ENCODE measurements at places on chromosomes 16 and 17.
A peak's percentile ranks its signal among the peaks of the same experiment; 100 is the strongest.

DNA sequence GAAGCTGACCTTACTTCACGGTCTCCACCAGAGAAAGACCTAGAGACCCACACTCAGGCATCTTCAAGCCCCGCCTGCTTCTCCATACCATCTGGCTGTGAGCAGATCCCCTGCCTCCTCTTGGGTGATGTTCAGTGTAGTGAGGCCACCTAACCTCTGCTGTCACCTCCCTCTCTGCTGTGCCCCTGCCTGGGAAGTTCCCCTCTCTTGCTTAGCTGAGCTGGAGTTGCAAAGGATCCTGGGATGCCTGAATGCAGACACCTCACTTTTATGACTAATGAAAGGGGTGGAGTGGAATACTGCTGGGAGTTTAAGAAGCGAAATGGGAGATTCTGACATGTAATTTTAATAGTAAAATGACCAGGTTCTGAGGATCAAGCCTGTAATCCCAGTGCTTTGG, 5.8 kb downstream of the IRX3 start:
- DNase-seq, result peak; percentile 53

- DNase-seq, result no peak
Measured at GRCh38 chr17:57490111-57490845, 234.0 kb downstream of the MSI2 start.

GRCh38 chr17:42989141-42989540, 8.8 kb downstream of the RUNDC1 start:
- no peak for DNase-seq

DNA sequence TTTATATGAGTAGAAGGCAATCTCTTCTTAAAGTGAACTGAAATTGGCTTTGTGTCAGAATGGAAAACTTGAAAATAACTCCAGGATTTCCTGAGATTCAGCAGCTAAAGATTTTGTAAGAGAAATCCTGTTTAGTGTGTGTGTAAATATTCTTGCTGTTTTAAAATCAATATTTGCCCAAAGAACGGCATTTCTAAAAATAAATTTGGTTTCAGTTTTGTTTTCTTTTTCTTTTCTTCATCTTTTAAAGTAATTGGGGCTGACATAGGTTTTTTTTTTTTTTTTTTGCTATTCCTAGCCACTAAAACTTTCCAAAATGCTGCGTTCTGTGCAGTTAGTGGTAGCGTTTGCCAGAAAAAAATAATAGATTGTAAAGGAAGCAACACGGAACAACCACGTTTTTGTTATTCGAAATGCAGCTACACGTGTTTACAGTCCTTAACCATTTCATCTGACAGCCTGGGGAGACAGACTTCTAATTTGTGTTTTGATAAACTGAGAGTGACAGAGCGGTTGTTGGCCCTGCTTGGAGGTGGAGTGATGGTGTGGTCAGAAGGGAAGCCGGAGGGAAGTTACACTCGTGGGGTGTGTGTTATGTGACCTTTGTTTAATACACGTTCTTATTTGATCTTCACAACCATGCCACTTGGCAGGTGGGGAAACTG, 21.6 kb upstream of the SMPD3 start:
- DNase-seq, result no peak

DNA sequence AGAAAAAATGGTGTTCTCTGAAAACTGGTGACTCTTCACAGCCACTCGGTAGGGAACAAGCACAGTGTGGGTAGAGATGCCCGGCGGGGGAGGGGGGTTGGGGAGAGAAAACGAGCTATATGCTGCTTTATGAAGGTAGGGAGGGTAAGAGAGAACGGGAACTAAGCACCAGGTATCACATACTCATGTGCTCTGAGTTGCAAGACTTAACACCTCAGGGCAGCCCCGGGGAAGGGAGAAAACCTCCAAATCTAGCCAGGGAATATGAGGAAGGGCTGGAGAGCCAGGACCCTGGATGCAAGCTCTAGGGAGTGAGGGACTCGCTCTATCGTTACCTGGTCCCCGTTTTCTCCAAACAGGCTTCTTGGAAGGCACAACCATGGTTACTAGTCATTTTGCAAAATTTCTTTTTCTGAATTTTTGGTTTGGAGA, 35.3 kb downstream of the HIC1 start:
- DNase-seq, result no peak

GRCh38 chr16:4160658-4161430, 44.6 kb upstream of the ADCY9 start:
- DNase-seq, result no peak

DNA sequence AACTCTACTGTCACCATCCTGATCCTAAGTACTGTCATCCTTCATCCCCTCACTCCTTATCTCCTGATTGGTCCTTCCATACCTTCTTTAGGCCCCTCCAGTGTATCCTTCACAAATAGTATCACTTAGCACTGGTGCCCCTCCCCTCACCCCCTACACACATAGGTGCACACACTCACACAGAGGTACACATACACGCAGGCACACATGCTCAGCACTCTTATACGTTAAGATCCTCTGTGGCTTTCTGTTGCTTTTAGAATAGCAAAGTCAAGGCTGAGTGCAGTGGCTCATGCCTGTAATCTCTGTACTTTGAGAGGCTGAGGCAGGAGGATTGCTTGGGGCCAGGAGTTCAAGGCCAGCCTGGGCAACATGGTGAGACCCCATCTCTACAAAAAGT, 32.1 kb downstream of the CDRT15 start:
- DNase-seq, result no peak

DNA sequence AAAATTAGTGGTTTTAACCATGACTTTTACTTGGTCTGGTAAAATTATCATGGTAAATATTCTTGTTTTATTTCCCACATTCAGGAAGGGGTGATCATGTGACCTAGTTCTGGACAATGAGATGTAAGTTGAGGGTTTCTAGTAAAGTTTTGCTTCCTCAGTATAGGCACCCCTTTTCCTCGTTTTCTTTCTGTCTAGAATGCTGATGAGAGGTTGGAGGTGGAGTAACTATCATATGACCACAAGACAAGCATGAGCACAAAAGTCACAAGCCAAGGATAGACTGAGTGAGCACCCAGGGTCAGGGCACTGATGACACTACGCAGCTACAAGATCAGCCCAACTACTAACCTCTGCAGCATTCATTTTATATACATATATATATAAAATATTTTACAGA, 53.9 kb downstream of the MYO1D start:
- DNase-seq, result no peak

- DNase-seq, result no peak
Measured at GRCh38 chr16:20807862-20808261, 1.5 kb downstream of the REXO5 start.

- DNase-seq, result no peak
Measured at GRCh38 chr16:52786091-52786490, 239.1 kb upstream of the TOX3 start.

- no peak for DNase-seq
Measured at GRCh38 chr17:16215965-16216316, 607 bp upstream of the NCOR1 start.

GRCh38 chr16:62568926-62569325, 532.7 kb upstream of the CDH8 start:
- DNase-seq, result peak; percentile 41

DNA sequence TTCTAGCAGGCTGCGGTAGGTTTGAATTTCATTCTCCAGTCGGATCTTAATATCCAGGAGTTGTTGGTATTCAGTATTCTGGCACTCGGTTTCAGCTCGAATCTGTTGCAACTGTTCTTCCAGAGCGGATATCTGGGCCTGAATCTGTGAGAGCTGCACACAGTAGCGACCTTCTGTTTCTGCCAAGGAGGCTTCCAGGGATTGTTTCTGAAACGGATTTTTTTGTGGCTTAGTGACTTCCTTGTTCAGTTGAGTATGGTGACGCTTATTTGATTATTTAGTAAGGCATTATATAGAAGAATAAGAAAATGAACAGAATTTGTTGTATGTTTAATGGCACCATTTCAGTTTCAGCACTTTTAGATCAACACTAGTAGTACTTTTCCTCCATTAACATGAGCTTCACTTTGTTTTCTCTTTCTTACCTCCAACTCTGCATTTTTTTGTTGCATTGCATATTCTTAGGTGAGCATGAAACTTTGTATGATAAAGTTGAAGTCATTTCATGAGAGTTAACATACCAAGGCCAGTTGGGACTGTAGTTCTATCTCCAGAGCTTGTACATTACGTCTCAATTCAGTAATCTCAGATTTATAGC, 2.8 kb downstream of the KRT10 start:
- no peak for DNase-seq

- no peak for DNase-seq
Measured at GRCh38 chr16:78485188-78485916, 385.9 kb downstream of the WWOX start.

- DNase-seq, result no peak
Measured at GRCh38 chr17:76438906-76439305, 14.0 kb downstream of the UBE2O start.

DNA sequence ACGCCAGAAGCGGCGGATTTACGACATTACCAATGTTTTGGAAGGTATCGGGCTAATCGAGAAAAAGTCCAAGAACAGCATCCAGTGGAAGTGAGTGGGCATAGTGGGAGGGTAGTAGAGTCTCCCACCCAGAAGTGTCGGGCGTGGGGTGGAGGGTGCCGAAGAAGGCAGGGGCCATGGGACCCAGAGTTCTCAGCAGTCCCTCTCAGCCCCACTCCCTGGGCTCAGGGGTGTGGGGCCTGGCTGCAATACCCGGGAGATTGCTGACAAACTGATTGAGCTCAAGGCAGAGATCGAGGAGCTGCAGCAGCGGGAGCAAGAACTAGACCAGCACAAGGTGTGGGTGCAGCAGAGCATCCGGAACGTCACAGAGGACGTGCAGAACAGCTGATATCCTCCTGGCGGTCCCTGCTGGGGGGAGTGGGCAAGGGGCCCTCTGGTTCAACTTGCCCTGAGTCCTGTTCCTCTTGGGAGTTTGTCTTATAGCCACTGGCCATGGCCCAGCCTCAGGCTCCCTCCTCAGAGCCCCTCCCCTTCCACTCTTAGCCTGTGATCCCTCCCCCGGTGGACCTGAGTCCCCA, 916 bp downstream of the E2F4 start:
- DNase-seq, result no peak

- no peak for DNase-seq
Measured at GRCh38 chr17:76789235-76789788, 51.4 kb downstream of the MFSD11 start.

DNA sequence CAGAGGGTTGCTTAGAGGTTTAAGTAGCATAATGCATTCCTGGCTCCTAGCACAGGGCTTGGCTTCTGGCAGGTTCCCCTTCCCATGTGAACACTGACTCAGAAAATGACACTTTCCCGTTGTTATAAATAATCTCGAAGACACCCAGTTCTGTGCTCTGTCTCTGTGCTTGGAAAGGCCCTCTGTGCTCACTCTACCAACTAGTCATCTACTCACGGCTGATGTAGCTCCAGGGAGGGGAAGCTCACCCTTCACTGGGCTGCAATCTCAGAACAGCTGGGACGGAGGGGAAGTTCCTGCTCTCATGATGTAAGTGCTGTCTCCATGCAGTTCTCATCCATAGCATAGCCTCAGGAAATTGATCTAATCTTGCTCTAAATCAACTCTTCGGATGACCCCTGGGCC, 230.5 kb upstream of the ASIC2 start:
- DNase-seq, result no peak

DNA sequence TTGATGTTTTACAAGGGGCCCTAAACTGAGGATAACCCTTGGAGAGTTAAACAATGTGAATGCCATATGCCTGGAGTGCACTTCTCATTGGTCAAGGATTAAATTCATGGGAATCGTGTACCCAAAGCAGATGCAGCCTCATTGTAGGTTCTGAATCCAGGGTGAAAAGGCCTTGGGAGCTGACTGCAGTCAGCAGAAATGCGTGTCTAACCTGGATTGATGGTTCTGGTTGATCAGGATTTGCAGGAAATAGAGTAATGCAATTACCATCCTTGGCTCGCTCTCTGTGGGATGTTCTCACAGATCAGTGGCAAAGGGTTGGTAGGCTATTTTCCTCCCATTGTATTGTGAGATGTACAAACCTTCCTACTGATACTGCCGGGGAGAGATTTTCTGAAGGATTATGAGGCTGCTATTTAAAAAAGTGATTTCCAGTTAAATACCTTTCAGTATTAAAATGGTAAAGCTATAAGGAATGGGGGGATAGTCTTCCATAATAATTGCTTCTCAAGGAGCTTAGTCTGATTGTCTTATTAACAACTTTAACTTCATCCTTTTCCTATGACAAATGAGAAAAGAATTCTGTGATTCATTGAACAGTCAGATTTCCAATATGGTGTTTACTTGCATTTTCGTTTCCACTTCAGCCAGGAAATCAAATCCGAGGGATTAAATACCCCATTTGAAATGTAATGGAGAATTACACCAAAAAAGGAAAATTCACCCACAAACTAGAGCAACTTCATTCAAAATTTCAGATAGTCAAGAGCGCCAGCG, 1028.1 kb upstream of the EEF2KMT start:
- peak; percentile 42 for DNase-seq

All from fibroblast of skin of right quadriceps (primary cell).